Kidney epithelial cell (primary cell): ENCODE measurements at places on chromosomes 12 and 14.

DNA sequence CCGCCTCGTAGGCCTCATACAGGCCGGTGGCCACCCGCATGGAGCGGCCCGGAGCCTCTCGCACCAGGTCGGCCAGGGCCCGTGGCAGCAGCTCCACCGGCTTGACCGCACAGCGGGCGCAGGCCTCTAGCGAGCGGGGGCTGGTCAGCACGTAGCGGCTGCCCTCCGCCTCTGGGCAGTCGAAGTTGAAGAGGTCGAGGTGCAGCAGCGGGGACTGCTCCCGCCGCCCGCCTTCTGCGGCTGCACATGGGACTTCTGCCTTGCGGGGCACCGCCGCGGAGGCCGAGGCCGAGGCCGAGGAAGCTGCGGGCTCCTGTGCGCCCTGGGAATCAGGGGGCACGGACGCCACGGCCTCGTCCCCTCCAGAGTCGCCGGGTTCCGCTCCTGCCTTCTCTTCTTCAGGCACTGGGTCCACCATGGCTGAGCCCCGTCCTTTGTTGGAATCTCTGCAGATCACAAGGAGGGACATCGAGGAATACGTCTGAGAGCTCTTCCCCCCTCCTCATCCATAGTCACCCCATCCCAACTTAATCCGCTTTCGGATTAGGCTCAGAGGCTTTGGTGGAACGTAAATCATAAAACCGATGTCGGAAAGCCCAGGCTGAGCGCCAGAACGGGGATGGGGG, 1.4 kb downstream of the CCDC177 start:
- no peak for DNase-seq

GRCh38 chr12:12818701-12819100, 5.6 kb downstream of the DDX47 start:
- no peak for DNase-seq

DNA sequence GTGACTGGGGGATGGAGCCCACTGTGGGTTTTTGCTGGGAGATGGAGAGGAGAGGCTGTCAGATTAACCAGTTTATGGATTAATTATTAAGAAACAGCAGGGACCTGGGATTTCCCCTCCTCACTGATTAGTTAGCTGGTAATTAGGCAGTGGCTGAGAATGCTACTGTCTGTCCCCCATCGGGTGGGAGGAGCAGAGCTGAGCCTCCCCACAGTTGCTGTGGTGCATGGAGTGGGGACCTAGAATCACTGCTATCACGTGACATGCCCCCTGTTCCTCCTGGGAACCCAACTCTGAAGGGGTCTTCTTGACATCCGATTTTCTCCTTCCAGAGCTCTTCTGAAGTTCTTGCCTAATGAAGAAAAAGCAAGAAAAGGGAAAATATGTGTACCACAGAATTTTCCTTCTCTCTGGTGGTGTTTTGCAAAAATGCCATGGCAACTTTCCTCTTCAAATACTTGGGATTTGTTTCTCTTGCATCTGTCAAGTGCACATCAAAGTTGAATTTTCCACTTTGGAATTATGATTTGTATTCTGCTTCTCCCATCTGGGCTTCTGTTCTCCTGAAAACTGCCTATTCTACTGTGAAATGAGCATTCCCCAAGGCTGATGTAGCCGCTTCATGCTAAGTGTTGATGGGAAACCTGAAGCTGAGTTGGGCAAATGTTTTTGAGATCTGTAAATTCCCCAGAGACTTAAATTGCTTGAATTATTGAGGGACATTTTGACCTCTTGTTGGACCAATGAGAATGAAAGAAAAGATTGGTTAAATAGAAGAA, 264.2 kb downstream of the RGS6 start:
- DNase-seq, result no peak

GRCh38 chr12:3272958-3273357, 195.8 kb downstream of the TSPAN9 start:
- DNase-seq, result no peak

GRCh38 chr14:65006261-65006721, 19.6 kb downstream of the FNTB start:
- no peak for DNase-seq

- DNase-seq, result no peak
Measured at GRCh38 chr14:87076146-87076545, 916.8 kb downstream of the GALC start.

DNA sequence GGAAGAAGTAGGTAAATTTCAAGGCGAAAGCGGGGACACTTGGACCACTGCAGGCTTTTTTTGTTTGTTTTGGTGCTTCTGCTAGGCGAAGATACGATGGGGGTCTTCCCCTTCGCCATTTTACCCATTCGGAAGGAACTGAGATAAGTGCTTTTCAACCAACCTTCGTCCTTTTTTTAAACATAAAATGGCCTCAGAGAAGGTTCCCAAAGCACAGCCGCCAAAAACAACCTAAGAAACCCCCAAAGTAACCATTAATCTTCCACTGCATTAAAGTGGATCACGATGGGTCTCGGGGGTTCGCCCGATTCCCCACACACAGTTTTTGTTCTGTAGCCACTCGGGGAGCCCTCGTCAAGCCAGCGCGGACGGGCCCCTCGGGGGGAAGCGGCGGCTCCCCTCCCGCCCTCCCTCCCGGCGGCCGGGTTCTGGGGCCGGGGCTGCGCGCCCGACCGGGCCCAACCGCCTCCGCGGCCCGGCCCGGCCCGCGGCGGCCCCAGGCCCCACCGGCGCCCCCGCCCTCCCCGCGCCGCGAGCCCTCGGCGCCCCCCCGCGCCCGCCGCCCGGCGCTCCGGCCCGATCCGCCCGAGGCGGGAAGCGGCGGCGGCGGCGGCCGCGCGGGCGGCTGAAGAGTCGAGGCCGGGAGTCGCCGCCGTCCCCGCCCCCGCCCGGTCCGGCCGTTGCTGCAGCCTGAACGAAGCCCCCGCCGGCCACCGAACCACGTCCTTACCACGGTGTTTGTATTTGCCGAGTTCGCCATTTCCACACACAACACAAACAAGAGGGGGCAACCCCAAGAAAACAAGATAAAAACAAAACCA, 790 bp downstream of the GTF2A1 start:
- no peak for DNase-seq

DNA sequence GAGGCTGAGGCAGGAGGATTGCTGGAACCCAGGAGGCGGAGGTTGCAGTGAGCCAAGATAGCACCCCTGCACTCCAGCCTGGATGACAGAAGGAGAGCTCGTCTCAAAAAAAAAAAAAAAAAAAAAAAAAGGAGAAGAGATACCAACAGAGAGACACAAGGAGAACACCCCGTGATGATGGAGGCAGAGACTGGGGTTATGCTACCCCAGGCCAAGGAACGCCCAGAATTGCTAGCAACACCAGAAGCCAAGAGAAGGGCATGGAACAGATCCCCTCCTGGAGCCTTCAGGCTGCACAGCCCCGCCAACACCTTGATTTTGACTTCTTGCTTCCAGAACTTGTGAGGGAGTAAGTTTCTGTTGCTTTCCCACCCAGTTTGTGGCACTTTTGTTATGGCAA, 148.0 kb upstream of the FOXN3 start:
- no peak for DNase-seq

DNA sequence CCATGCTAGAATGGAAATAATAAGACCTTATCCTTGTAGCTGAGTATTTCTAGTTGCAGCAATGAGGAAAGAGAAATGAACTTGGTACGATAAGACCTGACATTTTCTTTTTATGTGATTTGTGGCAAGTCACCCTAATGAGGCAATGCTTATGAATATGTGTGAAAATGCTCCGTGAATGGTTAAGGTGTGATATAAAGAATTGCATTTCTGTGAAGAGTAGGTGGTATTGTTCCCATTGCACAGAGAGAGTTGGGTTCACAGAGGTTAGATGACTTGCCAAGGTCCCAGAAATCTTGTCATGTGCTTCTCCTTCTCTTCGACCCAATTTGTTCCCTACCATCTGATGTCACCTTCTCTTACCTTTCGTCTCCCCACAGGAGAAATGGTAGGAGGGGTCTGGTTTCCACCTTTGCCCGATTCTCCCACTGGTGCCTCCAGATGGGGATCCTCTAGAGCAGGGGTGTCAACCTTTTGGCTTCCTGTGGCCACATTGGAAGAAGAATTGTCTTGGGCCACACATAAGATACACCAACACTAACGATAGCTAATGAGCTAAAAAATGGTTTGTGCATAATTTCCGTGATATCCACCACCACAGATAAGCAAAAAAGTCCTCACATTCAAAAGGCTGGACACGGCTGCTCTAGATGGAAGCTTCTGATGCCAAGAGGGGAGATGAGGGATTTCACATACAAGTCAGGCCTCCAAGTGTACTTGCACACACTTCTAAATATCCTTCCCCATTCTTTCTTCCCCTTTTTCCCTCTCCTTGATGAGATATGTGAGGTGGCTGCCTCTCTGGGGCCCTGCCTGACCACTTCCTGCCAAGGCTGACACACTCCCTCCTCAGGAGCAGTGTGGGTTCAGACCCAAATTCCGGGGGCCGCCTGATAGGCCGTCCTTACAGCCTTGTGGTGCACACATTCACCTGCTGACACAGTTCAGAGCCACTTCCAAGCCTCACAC, 96.1 kb downstream of the PLXNC1 start:
- DNase-seq, result no peak

DNA sequence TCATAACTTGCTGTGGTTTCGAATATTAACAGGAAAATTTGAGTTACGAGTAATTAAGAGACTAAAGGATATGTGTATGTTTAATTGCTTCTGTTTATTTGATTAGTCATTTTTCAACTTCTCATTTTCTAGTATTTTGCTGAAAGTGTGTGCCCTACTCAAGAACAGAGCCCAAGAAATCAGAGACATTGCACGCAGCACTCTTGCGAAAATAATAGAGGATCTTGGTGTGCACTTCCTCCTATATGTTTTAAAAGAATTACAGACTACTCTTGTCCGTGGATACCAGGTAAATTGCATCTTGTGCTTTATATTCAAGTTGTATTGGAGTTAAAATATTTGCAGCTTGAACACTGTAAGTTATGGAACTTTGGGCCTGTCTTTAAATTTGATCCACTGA, 50.8 kb downstream of the ARL1 start:
- no peak for DNase-seq

- DNase-seq, result no peak
Measured at GRCh38 chr12:60257063-60257462, 661.2 kb downstream of the SLC16A7 start.

DNA sequence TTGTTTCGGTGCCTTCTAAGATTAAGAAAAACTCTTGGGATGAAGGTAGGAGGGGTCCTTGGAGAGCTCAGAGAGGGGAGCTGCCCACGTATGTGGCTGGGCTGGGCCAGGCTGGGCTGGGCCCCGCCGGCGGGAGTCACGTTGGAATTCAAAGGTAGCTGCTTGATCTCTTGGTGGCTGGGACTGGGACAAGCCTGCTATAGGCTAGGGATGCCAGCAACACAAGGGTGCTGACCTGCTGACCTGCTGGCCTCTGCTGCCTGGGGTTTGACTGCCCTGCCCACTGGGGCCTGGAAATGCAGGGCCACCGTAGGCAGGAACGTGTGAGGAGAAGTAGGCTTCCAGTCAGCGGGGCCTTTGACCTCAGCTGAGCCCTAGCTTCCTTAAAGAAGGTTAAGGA, 52.8 kb upstream of the GTF2A1 start:
- DNase-seq, result no peak

DNA sequence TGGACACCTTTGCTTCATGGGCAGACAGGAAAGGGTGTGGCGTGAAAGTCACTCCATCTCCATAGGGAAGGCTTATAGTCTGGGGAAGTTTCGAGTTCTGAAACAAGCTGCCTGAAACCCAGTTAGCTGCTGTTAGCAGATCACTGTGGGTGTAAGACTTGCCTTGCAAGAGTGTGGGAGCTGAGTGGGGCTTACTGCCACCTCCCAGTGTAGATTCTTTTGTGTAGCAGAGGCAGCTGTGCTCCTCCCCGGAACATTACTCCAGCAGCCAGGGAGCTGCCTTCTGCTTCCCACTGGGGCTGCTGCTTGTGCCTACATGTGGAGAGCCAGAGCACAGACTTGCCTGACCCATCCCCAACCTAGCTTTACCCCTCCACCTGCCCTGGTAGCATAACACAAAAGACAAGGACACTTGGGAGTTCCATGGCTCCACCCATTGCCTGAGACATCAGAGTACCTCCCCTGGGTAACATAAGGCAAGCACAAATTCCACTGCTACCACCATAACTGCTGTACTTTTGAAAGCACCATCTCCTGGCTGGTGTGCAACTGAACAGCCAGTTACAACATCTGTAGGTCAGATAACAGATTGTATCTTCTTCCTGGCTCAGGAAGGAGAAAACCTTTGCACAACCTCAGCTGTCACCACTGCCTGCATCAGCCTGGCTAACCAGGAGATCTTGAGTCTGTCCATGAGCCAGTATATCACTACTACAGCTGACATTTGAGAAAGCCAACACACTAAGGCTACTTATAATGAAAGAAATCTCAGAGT, 69.5 kb downstream of the ADAMTS20 start:
- DNase-seq, result no peak

GRCh38 chr14:38948171-38948570, 154.9 kb downstream of the SEC23A start:
- DNase-seq, result no peak

- DNase-seq, result no peak
Measured at GRCh38 chr14:80958226-80958625, 2.8 kb downstream of the TSHR start.

DNA sequence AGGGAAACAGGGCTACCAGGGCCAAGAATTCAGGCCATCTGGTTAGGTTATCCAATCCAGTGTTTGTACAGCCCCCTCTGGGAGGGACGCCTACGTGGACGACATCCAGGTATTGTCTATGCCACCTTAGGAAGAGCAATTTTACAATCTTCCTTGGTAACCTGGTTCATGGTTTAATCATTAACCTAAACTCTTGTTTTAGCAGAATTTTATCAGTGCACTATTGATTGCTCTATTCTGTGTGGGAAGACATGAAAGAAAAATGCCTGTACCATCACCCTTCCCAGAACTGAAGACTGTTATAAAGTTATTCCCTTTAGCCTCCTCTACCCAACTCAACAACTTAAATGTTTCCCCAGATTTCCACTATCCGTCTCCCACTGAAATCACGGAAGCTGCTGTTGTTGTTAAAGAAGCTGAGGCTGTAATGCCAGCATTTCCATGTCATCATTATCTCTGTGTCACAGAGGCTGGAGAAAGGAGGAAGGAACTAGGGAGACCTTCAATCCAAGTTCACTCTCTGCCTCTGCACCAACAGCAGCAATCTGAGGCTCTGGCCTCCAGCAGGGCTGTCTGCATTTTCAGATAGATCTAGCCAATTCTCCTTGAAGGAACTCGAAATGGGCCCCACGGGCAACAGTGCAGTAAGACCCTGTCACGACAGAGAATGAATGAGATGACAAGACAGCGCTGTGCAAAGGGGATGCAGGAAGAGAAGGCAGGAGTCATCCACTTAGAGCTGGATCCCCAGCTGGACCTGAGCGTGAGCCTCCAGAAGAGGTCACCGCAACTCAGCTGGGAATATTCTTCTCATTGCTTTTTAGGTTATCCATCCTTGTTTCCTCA, 183.4 kb upstream of the GZMB start:
- no peak for DNase-seq

DNA sequence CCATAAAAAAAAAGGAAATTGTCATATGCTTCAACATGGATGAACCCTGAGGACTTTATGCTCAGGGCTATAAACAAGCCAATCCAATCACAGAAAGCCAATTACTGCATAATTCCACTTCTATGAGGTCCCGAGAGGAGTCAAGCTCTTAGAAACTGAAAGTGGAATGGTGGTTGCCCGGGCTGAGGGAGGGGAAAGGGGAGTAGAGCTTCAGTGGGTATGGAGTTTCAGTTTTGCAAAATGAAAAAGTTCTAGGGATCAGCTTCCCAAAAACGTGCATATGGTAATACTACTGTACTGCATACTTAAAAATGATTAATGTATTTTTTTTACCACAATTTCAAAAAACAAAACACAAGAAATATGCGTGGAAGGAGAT, 52.0 kb downstream of the RNF34 start:
- DNase-seq, result no peak
